Activated naive CD4-positive, alpha-beta T cell (primary cell): ENCODE measurements at places on chromosomes 5 and 9.

DNA sequence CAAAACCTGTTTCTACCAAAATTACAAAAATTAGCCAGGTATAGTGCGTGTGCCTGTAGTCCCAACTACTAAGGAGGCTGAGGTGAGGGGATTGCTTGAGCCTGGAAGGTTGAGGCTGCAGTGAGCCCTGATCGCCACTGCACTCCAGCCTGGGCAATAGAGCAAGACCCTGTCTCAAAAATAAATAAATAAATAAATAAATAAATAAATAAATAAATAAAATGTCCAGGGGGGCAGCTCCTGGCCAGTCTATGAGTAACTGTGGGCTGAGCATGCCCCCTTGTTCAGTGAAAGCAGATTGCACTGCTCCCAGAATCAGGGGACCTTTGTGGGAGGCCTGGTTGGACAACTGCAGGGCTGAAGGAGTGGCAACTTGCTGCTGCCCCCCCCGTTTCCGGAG lies 62.7 kb downstream of the PDE6A start:
- no peak for DNase-seq

DNA sequence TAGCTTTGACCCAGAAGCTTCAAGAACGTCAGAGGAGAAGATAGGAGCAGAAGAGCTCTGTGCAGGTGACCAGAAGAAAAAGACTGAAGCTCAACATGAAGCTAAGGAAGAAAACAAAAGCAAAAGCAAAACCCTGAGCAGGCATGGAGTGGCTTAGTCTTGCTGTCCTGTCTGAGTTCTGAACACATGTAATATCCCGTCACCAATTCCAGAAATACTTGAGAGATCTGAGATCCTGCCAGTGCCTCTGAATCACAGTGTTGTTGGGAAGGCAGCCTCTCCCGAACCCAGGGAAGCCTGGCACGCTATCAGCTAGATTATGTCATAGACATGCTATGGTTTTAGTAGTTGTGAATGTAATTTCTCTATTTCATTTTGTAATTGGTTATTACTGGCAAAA lies 235.7 kb downstream of the ICE1 start:
- no peak for DNase-seq

GRCh38 chr5:68319706-68320412 lies 104.3 kb downstream of the PIK3R1 start:
- no peak for DNase-seq

DNA sequence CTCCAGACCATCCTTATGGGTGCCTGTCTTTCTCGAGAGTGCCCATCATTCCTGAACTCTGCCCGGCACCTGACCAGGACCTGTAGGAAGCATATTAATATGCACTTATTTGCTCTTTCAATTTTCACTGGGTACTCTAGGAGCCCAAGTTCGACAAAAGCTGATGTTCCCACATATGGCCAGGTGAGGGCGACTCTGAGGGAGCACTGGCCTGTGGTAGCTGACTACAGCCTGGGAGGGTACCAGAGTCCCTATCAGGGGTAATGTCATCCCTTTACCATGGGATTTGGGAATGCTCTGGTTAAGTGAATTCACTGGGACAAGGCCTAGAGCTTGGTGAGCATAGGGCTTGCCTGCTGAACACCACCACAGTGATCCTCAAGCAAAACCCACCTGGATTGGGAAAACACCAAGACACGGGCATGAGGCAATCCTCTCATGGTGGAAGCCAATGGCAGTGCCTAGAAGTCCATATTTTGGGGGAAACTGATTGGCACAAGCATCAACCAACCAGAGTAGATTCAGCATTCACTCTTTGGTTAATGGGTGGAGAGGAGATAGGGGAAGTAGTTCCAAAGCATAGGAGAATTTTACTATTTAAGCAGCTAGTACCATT lies 112.2 kb downstream of the MTX3 start:
- no peak for DNase-seq

DNA sequence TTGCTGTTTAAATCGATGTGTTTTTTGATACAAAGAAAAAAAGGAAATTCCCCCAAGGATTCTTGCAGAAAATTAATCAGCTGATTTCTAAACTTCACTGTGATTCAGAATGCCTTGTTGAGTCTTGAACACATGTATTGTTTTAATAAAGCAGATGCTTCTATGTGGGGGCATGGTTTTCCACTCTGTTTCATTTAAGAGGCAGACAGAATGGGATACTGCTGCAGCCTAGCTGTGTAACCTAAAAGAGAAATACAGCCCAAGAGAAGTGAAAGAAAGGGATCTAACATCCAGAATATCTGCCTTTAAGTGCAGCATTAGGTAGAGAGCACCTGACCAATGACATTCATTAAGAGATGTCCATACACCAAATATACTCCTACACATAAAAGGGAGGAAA lies 365.1 kb upstream of the CCNH start:
- no peak for DNase-seq

- DNase-seq = peak; percentile 19
Measured at GRCh38 chr5:142800776-142801494, 30.8 kb downstream of the ARHGAP26 start.

DNA sequence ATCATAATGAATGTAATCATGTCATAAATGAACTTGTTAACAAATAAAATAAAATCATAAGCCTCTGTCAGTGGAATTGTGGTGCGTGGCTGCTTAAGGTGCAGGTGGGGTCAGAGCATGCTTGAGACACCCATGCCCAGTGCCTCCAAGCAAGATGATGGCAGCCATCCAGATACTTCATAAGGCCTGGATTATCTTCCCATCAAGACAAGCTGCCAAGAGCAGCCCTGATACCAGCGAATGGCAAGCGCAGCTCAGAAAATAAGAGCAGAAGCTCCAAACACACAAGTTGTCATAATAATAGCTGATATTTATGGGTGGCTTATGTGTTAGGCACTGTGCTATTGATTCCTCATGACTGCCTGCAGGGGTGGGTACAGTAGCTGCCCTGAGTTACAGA lies 21.8 kb upstream of the LMX1B start:
- no peak for DNase-seq

DNA sequence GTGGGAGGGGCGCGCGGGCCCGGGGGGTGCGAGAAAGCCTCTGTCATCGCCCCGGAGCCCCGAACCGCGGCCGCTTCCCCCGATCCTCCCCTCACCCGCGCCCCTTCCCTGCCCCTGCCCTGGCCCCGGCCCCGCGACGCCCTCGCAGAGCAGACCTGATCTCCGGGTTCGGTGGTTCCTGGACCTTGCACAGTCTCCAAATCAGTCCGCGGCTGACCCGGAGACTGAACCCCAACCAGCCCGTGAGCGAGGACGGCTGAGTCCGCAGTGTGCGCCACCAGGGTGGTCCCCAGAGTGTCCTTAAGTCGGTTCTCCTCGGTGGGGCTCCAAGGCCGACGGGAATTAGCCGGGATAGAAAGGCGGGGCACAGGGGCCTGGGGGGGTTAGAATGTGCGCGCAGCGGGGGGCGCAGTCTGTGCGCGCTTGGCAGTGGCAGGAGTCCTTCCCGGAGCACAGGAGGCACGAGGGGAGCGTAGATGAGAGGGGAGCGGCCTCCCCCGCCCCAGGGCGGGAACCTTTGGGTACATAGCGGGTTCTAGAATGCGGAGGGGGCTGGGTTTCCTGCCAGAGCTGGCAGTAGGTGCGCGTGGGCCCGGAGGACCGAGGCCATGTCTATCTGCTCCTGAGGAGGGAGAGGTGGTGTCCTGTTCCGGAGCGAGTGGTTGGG lies 779 bp downstream of the PKN3 start:
- no peak for DNase-seq

- DNase-seq = no peak
Measured at GRCh38 chr5:114734238-114734637, 372.4 kb downstream of the KCNN2 start.

GRCh38 chr5:90383903-90384302 lies 25.7 kb downstream of the CETN3 start:
- no peak for DNase-seq

- DNase-seq = no peak
Measured at GRCh38 chr9:81552581-81552991, 136.8 kb downstream of the TLE1 start.

GRCh38 chr9:106980551-106981101 lies 117.7 kb downstream of the ZNF462 start:
- DNase-seq = no peak

GRCh38 chr9:100066539-100066938 lies 32.3 kb downstream of the ERP44 start:
- DNase-seq = no peak

DNA sequence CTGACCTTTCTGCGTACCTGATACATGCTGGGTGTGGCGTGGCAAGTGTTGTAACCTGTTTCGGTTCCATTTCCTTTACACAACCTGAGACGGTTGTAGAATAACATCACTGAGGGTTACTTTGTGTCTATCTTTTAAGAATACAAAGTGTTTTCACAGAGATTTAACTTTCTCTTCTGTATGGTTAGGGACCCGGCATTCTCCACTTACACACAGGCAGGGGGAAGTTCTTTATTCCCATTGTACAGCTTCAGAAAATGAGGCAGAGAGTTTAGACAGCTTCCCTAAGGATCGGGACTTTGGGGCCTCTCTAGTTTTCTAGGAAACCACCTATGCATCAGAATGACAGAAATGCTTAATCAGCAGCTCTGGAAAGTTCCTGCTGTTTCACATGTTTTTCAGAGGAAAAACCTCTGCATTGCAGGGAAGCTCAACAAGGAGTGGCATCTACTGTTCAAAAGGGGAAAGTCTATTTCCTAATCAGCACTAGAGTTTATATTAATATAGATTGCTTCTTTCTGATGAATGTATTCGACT lies 41.3 kb downstream of the CAST start:
- no peak for DNase-seq

- DNase-seq = no peak
Measured at GRCh38 chr9:7171396-7172153, 413.8 kb downstream of the KDM4C start.

DNA sequence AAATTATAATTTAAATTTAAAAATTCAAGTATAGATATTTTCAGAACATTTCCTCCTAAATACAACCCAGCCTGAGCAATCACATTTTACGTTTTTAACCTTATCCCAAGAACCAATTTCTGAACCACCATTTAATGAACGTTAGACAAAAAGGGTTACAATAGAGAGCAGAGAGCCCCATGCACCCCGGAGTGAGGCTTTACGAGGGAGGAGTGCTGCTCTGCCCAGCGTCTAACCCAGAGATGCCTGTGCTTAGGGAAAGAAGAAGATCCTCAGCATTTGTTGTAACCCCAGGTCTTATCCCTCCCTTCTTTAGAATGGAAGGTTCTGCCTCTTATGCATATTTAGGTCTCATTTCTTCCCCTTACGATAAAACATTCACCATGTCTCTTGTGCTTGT lies 169.1 kb downstream of the ICE1 start:
- no peak for DNase-seq

GRCh38 chr5:133538718-133539117 lies 73.6 kb downstream of the FSTL4 start:
- no peak for DNase-seq

- no peak for DNase-seq
Measured at GRCh38 chr9:135363596-135363995, 116.0 kb upstream of the PPP1R26 start.

DNA sequence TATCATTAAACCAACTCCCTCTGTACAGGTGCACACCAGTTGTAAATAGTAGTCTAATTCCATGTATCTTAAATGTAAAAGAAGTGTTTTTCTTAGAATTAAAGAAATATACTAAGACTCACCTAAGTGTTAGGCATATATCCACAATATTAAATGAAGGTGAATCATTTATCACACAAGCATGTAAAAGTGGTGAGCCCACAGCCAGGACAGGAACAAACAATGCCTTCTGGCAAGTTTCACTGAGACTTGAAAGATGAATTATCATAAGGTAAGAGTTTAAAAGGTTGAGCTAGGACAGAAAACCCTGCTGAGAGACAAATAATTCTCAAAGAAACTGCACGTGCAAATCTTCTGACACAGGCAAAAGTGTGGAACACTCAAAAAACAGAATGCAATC lies 832.5 kb downstream of the TAF11L14 start:
- DNase-seq = no peak

- no peak for DNase-seq
Measured at GRCh38 chr9:6632516-6633183, 12.9 kb downstream of the GLDC start.

DNA sequence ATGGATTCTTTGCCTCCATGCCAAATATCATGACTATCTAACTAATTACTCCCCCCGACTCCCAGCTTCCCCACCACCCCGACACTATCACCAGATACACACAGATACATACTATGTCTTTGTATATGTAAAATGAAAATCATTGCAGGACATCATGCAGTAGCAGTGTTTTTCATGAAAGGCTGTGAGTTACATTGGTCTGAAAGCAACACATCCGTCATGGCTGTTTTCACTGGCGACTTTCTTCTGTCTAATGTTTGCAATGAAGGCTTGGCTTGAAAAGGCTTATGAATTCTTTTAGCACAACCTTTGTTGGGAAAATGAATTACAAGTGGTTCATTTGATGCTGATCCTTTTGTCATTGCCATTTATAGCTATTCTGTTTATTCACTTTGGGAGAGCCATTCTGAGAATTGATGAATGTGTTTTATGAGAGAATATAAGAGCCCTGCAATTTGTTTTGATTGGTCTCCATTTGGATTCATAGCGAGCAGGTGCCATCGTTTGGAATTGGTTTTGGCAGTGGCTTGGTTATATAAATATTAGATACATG lies 103.4 kb downstream of the PIP5K1B start:
- no peak for DNase-seq

GRCh38 chr5:61796773-61797172 lies 464.7 kb downstream of the ZSWIM6 start:
- DNase-seq = no peak

- no peak for DNase-seq
Measured at GRCh38 chr9:27679338-27679737, 106.1 kb upstream of the C9orf72 start.

GRCh38 chr5:165076686-165077085 lies 1571.3 kb downstream of the MAT2B start:
- no peak for DNase-seq

DNA sequence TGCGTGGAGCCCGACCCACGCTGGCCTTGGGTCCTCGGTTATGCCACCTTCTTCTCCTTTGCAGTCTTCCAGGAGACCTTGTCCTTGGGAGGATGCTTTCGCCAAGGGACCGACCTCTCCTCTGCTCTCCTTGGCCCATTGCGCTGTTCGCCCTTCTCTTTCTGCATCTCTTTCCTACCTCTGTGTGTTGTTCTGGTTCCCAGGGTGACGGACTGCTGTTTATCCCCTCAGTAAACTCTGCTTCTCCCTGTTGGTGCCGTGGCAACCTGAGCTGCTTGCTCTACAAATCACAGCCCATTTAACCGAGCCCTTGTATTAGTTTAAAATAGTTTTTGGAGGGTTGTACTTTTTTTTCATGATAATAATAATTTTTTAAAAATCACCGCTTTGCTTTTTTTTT lies 97.9 kb downstream of the DAPK1 start:
- no peak for DNase-seq

- DNase-seq = no peak
Measured at GRCh38 chr5:107285772-107286171, 385.0 kb downstream of the EFNA5 start.

- DNase-seq = no peak
Measured at GRCh38 chr9:131709771-131710431, 30.0 kb downstream of the RAPGEF1 start.

GRCh38 chr9:32703635-32704034 lies 68.2 kb upstream of the TAF1L start:
- no peak for DNase-seq

GRCh38 chr9:107914151-107914550 lies 424.6 kb upstream of the KLF4 start:
- DNase-seq = no peak
